Mesangial cell (primary cell): ENCODE measurements at places on chromosomes 2 and 18. TPM values are rescaled to one million over a fixed set of nuclear protein-coding genes. Genes with fewer than 3 reads are reported as not detected.

Gene GPC1
- 86.0 and 158 TPM in 2 replicates for total RNA-seq

Gene FAM237A
- total RNA-seq, result not detected in 2 replicates

Gene TUBA4B
- total RNA-seq, result not detected in 2 replicates

Gene TMEM17
- 1.6 and 2.8 TPM in 2 replicates for total RNA-seq

Gene UGT1A8
- total RNA-seq, result not detected in 2 replicates

Gene CDK15
- 1.8 and 5.7 TPM in 2 replicates for total RNA-seq

Gene ANKRD53
- total RNA-seq, result 1.8 TPM in 2 replicates

Gene CAPN10
- 29.0 and 29.8 TPM in 2 replicates for total RNA-seq

Gene SIX3
- not detected in 2 replicates for total RNA-seq

Gene SLC5A7
- total RNA-seq, result not detected in 2 replicates

Gene PLEK
- total RNA-seq, result under 0.01 TPM in 1 of 2 replicates, not detected in the other

Gene GPR155
- 1.8 and 2.8 TPM in 2 replicates for total RNA-seq

Gene ANKRD62
- not detected in 2 replicates for total RNA-seq

Gene KLHL29
- total RNA-seq, result 4.9 and 11.4 TPM in 2 replicates

Gene CD28
- not detected in 2 replicates for total RNA-seq

Gene KYNU
- under 0.01 TPM in 1 of 2 replicates, not detected in the other for total RNA-seq

Gene B3GNT7
- total RNA-seq, result 7.0 and 9.9 TPM in 2 replicates

Gene REEP1
- 0.51 and 2.6 TPM in 2 replicates for total RNA-seq

Gene CIB4
- not detected in 2 replicates for total RNA-seq

Gene FABP1
- not detected in 2 replicates for total RNA-seq

Gene HOXD13
- total RNA-seq, result not detected in 2 replicates

Gene TCF23
- total RNA-seq, result not detected in 2 replicates

Gene C2orf66
- total RNA-seq, result under 0.01 TPM in 1 of 2 replicates, not detected in the other

Gene VSNL1
- 0.13 and 0.33 TPM in 2 replicates for total RNA-seq

Gene IL18R1
- total RNA-seq, result 0.49 and 0.51 TPM in 2 replicates

Gene GALR1
- total RNA-seq, result not detected in 2 replicates
